PC-9 (cell line): ENCODE measurements at places on chromosomes 6 and 20. TPM values are rescaled to one million over a fixed set of nuclear protein-coding genes. Genes with fewer than 3 reads are reported as not detected.
A peak's percentile ranks its signal among the peaks of the same experiment; 100 is the strongest.

The SLC23A2 gene
- total RNA-seq: 20.4 and 22.3 TPM in 2 replicates

- H3K27ac ChIP-seq: no peak overlapping the region
- H3K36me3 ChIP-seq: no peaks in the 10 kb centered on the region
Observed at GRCh38 chr6:111549168-111549567, 56.5 kb downstream of the TRAF3IP2 start.

- H3K27me3 ChIP-seq: no peaks in the 10 kb centered on the region
- H3K27ac ChIP-seq: no peak overlapping the region
- no peaks in the 10 kb centered on the region for H3K4me1 ChIP-seq
- DNase-seq: no peak
Observed at GRCh38 chr6:15109338-15110090, 136.4 kb upstream of the JARID2 start.

- H3K4me1 ChIP-seq: peaks cover 11% of the 10 kb centered on the region; the same call in 1 of the 2 replicates
- H3K4me3 ChIP-seq: no peak within 1 kb of the TSS
- no peaks in the 10 kb centered on the region for H3K27me3 ChIP-seq
- peak; percentile 51 for DNase-seq
- peak within 1 kb of the TSS; percentile 0; the same call in 1 of the 2 replicates for H3K27ac ChIP-seq
Observed at GRCh38 chr6:56642366-56643261, at the start of gene DST. Gene DST (minus strand): TSS chr6:56642889.

DNA sequence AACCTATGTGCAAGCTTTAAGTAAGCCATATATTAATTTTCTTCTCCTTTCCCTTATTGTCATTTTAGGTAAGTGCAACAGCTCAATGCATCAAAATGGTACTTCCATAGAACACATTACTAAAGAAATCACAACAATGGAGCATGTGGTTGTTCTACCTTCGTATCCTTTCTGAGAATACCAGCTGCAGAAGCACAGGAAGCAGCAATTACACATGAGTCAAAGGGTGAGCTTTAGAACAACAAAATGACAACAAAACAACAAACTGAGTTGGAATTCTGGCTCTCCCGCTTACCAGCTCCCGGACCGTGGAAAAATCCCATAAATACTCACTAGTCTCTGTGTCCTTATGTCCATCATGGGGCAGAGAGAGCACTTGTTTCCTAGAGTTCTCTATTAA, 108.9 kb downstream of the BCAS1 start:
- no peak overlapping the region for H3K27ac ChIP-seq
- H3K4me1 ChIP-seq: no peaks in the 10 kb centered on the region
- no peak for DNase-seq
- H3K36me3 ChIP-seq: no peaks in the 10 kb centered on the region
- H3K27me3 ChIP-seq: no peaks in the 10 kb centered on the region

The OXT gene
- not detected in 2 replicates for total RNA-seq

DNA sequence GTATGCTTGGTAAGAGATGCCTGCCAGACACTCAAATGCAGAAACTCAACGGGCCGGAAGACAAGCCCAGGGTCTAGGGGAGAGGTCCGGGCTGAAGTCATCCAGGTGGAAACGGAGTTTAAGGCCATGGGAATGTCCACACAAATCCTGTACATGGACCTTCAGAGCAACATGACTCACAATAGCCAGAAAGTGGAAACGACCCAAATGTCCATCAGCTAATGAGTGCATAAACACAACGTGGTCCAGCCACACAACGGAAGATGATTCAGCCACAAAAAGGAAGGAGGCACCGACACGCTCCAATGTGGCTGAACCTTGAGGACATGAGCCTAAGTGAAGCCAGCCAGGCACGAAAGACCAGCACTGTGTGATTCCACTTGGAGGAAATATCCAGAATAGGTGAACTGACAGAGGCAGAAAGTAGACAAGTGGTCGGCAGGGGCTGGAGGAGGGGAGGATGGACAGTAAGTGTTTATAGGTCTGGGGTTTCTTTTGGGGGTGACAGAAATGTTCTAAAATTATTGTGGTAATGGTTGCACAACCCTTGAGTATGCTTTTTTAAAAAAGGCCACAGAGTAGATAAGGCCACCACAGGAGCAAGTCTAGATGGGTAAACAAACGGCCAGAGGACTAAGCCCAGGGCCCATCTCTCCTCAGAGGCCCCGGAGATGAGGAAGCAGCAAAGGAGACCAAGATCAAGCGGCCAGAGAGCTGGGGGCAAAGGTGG, 105.6 kb downstream of the PREX1 start:
- H3K4me1 ChIP-seq: peaks cover 6% of the 10 kb centered on the region; the same call in 1 of the 2 replicates
- no peak overlapping the region for H3K27ac ChIP-seq
- no peaks in the 10 kb centered on the region for H3K36me3 ChIP-seq
- no peak overlapping the region for H3K4me3 ChIP-seq
- no peaks in the 10 kb centered on the region for H3K27me3 ChIP-seq
- DNase-seq: no peak

GRCh38 chr6:37623666-37624065, 74.0 kb downstream of the MDGA1 start:
- no peak for DNase-seq
- H3K4me1 ChIP-seq: peaks cover 39% of the 10 kb centered on the region
- H3K27me3 ChIP-seq: no peaks in the 10 kb centered on the region
- H3K4me3 ChIP-seq: no peak overlapping the region
- H3K36me3 ChIP-seq: no peaks in the 10 kb centered on the region

DNA sequence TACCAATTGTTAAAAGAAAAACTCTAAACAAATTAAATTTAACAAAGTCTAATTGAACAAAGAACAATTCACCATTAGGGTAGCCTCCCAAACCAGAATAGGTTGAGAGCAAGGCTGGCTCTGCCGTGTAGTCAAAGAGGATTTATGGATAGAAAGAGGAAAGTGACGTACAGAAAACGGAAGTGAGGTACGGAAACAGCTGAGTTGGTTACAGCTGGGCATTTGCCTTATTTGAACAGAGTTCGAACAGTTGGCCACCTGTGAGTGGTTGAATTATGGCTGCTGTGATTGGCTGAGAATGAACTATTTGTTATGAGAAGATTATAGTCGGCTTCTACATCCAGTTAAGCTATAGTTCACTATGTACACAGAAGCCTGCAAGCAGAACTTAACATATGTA, 18.5 kb upstream of the ISM1 start:
- H3K4me3 ChIP-seq: no peak overlapping the region
- no peak overlapping the region for H3K27ac ChIP-seq
- H3K4me1 ChIP-seq: no peaks in the 10 kb centered on the region
- no peaks in the 10 kb centered on the region for H3K36me3 ChIP-seq

The LY6G6F gene
- total RNA-seq: not detected in 2 replicates

The SCRT2 gene
- total RNA-seq: not detected in 2 replicates

GRCh38 chr20:38982291-38982690, 20.1 kb downstream of the DHX35 start:
- H3K4me1 ChIP-seq: peaks cover 44% of the 10 kb centered on the region
- no peak overlapping the region for H3K4me3 ChIP-seq
- no peak for DNase-seq
- 0 out of 2 replicates have a peak, but pooled peaks cover 6% of the 10 kb centered on the region for H3K36me3 ChIP-seq
- H3K27me3 ChIP-seq: no peaks in the 10 kb centered on the region
- peak overlapping the region; percentile 60 for H3K27ac ChIP-seq

DNA sequence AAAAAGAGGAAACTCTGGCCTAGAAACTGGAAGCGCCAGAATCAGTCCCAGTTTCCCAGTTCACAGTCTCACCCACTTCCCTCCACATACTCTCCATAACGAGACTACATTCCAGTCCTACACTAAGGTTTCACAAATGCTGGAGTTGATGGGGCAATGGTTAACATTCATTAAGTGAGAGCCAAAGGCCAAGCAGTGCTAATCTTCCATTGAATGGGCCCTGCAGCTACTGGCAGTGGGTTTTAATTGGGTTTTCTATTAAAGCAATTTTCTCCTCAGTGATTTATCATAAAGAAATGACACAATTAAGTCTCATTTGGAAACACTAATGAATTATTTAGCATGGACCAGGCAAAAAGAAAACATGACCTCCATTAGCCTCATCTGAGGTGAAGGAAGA, 20.8 kb upstream of the NRSN1 start:
- no peak overlapping the region for H3K27ac ChIP-seq
- no peaks in the 10 kb centered on the region for H3K36me3 ChIP-seq
- H3K4me1 ChIP-seq: no peaks in the 10 kb centered on the region
- peaks cover 7% of the 10 kb centered on the region; the same call in 1 of the 2 replicates for H3K27me3 ChIP-seq

- no peaks in the 10 kb centered on the region for H3K4me1 ChIP-seq
- DNase-seq: peak; percentile 81
- H3K4me3 ChIP-seq: no peak overlapping the region
- H3K27me3 ChIP-seq: no peaks in the 10 kb centered on the region
Observed at GRCh38 chr6:140554421-140554820, 1180.0 kb upstream of the CITED2 start.

- H3K4me1 ChIP-seq: peaks cover 31% of the 10 kb centered on the region
- H3K27me3 ChIP-seq: no peaks in the 10 kb centered on the region
- no peaks in the 10 kb centered on the region for H3K36me3 ChIP-seq
Observed at GRCh38 chr6:3789018-3789895, 37.7 kb upstream of the PXDC1 start.

The TBX18 gene
- not detected in 2 replicates for total RNA-seq

DNA sequence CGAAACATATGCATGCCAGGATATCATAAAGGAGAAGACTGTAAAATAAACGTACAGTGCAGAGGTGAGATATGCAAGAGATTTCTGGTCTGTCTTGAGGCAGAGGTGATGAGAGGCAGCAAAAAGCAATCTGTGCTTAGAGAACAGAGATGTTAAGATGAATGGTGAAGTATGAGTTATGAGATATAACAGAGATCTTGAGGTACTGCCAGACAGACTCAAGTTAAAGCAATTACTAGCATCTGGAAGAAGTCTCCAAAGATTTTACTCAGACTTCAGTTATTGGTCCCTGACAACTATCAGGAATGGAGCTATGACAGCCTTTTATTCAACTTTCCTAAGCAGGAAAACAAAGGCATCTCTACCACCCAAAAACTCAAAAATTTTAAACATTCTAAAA, 122.8 kb upstream of the DST start:
- no peak overlapping the region for H3K4me3 ChIP-seq
- H3K4me1 ChIP-seq: peaks cover 21% of the 10 kb centered on the region
- no peak overlapping the region for H3K27ac ChIP-seq
- H3K27me3 ChIP-seq: no peaks in the 10 kb centered on the region
- DNase-seq: no peak

DNA sequence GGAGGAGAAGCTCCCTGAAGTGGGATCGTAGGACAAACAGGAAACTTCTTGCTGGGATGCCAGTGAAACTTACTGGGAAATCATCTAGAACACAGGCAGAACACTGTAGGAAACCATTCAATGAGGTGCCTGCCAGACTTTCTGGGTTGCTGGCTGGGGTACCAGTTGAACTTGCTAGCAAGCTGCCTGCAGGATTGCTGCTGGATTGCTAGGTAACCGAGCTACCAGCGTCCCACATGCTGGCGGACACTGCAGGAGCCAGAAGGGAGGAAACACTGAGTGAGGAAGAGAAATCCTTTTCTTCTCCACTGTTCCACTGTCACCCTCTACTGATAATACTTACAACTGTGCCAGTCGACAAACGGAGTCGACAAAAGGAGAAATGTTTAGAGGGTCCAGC, 91.3 kb upstream of the SLC35B3 start:
- no peaks in the 10 kb centered on the region for H3K27me3 ChIP-seq
- H3K36me3 ChIP-seq: no peaks in the 10 kb centered on the region
- H3K4me3 ChIP-seq: no peak overlapping the region
- no peak overlapping the region for H3K27ac ChIP-seq
- H3K4me1 ChIP-seq: no peaks in the 10 kb centered on the region

DNA sequence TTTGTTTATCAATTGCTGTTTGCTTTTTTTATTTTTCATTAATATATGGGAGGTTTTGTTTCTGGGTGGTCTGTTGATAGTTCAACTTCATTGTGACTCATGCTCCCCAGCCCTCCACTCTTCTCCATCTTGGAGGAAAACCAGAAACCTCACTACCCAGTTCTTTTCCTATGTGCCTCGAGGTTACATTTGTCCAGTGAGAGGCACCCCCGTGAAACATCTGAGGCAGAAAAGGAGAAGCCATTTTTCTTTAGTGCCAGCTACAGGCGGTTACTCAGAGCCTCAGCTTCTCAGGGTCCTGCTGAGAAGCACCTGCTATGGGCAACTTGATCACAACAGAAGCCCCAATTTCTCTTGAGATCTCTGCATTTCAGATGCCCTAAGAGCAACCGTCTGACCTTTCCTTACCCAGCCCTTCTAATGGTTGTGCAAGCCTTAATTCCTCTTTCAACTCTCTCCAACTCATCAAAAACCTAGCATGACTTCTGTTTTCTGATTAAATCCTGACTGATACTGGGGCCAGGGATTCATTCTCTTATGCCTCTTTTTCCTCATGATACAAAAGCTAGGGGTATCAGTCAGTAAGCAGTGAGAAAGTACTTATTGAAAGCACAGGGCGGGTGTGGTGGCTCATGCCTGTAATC, 144.6 kb downstream of the ELOVL4 start:
- no peaks in the 10 kb centered on the region for H3K36me3 ChIP-seq
- H3K4me3 ChIP-seq: no peak overlapping the region
- DNase-seq: no peak

The CLPSL1 gene
- not detected in 2 replicates for total RNA-seq

DNA sequence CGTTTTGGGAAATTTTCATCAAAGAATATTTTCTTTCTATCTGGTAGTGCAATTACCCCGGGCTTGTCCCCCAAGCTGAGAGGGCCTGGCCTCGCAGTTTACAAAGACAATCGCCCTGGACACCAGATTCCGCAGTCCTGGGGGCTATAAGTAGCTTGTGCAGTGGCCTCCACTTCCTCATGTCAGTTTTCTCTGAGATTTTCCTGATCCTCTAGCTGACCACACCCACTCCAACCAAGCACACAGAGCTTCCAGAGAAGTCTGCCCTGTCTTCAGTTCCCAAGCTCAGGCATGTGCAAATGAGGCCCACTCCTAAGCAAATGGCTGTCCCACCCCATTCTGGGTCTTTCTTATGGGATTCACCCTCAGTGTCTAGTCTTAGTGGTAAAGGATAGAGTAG, 245.3 kb downstream of the MAFB start:
- no peaks in the 10 kb centered on the region for H3K4me1 ChIP-seq

The MAP7 gene
- 27.5 and 33.7 TPM in 2 replicates for total RNA-seq

- DNase-seq: no peak
- peaks cover 49% of the 10 kb centered on the region for H3K27me3 ChIP-seq
- H3K4me3 ChIP-seq: no peak overlapping the region
- no peaks in the 10 kb centered on the region for H3K36me3 ChIP-seq
Observed at GRCh38 chr20:40915756-40916155, 112.9 kb upstream of the TOP1 start.

The RAB23 gene
- 9.3 and 13.8 TPM in 2 replicates for total RNA-seq

DNA sequence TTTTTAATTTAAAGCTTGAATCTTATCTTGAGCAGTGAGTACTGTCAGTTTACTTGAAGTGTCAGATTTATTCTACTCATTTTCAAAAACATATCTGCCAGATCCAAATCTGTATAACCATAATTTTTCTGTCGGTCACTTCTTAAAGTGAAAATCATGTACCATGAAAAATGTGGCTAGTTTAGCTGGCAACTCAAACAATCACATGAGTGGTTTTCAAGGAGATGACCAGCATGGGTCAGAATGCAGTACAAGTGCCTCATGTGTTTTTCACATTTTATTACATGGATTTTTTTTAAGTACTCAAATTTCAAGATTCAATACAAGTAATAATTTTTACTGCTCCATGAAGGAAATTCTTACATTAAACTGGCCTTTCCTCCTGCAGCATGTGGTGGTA, 11.0 kb upstream of the SAMD5 start:
- no peaks in the 10 kb centered on the region for H3K36me3 ChIP-seq
- DNase-seq: no peak
- no peak overlapping the region for H3K4me3 ChIP-seq
- H3K27ac ChIP-seq: no peak overlapping the region
- no peaks in the 10 kb centered on the region for H3K27me3 ChIP-seq
